Left cardiac atrium (tissue), 4 donors: ENCODE measurements at places on chromosomes 11 and 22. TPM values are rescaled to one million over a fixed set of nuclear protein-coding genes. Genes with fewer than 3 reads are reported as not detected.
A peak's percentile ranks its signal among the peaks of the same experiment; 100 is the strongest.

GRCh38 chr11:30587269-30587812 is 1.2 kb upstream of the MPPED2 start:
- no peak for DNase-seq

GRCh38 chr11:78179459-78180071 is 8.9 kb downstream of the KCTD21 start:
- no peak for DNase-seq

- DNase-seq: no peak
Measured at GRCh38 chr11:75719340-75720239, 2.0 kb downstream of the MOGAT2 start.

DNA sequence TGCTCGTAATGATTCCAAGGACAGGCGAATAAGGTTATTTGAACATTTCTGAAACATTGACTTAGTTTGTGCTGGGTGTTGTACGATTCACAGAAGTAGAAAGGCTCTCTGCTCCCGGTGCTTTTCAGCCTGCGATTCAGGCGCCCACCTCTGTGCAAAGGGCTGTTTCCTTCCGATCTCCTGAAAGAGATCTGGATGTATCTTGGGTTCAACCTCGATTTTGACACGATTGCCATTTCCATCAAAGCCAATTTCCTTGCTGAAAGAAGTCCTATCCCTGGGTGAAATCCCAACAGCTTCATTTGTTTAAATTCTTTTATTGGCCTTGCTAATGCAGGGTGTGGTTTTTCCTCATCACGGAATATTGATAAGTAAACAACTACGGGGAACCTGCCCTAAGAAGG is 1.1 kb upstream of the ZC3H12C start:
- no peak for DNase-seq

GRCh38 chr11:44275241-44275640 is 34.7 kb downstream of the ALX4 start:
- no peak for DNase-seq

DNA sequence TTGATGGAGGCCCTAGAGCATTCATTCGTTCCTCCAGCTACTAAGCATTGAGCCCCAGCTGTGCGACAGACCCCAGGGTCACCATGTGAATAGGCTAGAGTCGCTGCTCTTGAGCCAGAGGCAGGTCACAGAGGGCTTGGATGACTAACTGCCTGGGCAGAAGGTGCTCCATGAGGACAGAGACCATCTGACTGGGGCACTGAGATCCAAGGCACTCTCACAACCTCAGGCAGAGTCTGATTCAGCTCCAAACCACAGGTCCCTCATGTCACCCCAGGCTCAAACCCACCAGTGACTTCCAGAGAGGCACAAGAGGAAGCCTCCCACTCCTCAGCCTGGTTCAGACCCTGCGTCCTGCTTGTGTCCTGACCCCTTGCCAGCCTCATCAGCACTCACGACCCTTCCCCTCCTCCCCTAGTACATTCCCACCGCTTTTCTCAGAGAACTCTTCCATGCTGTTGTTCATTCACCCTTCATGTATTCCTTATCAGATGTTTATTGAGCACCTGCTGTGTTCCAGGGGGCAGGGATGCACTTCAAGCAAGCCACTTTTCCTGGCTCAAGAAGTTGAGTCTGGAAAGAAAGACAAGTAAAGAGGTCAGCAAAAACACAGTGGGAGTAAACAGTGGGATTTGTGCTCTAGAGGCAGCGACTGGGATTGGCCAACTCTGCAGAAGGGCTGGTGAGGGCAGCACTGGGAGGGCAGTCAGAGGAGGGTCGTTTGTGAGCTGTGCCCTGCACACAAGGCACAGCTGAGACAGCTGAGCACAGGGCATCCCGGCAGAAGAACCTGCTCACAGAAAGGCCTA is 9.3 kb downstream of the OAF start:
- no peak for DNase-seq

DNA sequence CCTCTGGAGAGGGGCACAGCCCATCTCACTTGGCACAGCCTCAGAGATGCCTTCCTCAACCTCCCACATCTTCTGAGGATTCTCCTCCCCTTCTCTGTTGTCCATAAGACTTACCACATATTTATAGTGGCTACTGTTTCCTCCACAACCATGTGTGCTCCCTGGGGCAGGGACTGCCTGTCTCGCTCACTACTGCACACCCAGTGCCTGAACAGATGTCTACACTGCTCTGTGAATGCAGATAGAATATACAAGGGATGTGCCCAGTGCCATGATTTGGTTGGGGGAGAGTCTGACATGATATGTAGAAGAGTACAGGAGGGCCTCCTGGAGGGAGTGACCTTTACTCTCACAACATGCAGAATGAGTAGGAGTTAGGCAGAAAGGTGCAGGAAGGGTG is 67.3 kb upstream of the ANO1 start:
- DNase-seq: no peak

GRCh38 chr22:46350121-46350520 is 14.6 kb downstream of the TRMU start:
- no peak for DNase-seq

The CELF1 gene
- 81.9 TPM for total RNA-seq

- DNase-seq: peak; percentile 50
Measured at GRCh38 chr11:83070731-83071566, 748 bp downstream of the RAB30 start.

DNA sequence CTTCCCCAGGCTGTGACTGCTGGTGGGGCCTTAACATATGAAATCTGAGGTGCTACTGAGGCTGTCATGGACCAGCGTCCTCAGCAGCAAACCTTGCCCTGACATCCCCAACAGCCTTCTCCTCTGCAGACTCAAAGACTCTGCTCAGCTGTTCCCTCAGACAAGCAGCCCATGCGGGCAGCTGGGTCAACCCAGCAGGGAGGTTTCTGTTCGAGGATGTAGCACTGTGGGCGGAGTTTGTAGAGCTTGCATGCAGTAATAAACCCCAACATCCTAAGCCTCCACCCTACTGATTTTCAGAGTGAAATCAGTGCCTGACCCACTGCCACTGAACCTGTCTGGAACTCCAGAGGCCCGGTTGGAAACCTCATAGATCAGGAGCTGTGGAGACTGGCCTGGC is 88.8 kb upstream of the XKR3 start:
- DNase-seq: no peak

DNA sequence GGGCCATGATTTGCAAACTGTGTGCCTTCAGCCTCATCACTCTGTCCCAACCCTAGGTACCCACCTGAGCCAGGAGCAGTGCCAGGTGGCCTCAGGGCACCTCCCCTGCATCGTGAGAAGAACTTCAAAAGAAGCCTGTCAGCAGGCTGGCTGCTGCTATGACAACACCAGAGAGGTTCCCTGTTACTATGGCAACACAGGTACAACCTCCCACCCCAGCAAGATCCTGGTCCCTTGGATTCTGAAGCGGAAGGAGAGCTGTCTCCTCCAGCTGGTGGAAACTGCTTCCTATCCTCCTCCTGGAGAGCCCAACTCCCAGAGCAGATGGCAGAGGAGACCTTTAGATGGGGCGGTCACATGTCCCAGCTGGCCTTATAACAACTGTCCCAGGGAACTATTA is 2.9 kb downstream of the ZP1 start:
- DNase-seq: no peak

- DNase-seq: peak; percentile 28
Measured at GRCh38 chr22:37314315-37315074, 32.2 kb downstream of the CYTH4 start.

GRCh38 chr11:122491509-122491908 is 164.0 kb upstream of the UBASH3B start:
- DNase-seq: no peak

GRCh38 chr11:65479184-65480145 is 19.4 kb upstream of the MALAT1 start:
- DNase-seq: peak; percentile 63

The PRR14L gene
- total RNA-seq: 23.6 TPM

- no peak for DNase-seq
Measured at GRCh38 chr22:49263101-49263500, 564.6 kb downstream of the BRD1 start.

GRCh38 chr11:126833065-126833464 is 167.5 kb downstream of the KIRREL3 start:
- no peak for DNase-seq

DNA sequence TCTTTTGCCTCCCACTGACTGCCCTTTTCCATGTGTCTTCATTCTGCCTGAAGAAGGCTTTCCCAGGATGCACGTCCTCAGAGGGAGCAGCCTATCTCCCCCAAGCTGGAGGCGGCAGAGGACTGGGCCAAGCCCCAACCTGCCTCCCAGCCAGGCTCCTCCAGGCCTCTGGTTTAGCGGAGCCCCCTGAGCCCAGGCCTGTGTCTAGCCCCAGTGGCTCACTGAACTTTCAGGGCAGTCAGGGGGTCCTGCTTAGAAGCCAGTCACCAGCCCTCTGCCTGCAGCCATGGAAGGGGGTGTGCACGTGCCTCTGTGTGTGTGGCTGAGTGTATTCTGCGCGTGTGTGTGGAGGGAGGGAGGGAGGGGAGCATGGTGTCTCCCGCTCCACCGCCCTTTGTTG is 10.4 kb upstream of the GRK2 start:
- no peak for DNase-seq

The GVQW3 gene
- 0.99 TPM for total RNA-seq

DNA sequence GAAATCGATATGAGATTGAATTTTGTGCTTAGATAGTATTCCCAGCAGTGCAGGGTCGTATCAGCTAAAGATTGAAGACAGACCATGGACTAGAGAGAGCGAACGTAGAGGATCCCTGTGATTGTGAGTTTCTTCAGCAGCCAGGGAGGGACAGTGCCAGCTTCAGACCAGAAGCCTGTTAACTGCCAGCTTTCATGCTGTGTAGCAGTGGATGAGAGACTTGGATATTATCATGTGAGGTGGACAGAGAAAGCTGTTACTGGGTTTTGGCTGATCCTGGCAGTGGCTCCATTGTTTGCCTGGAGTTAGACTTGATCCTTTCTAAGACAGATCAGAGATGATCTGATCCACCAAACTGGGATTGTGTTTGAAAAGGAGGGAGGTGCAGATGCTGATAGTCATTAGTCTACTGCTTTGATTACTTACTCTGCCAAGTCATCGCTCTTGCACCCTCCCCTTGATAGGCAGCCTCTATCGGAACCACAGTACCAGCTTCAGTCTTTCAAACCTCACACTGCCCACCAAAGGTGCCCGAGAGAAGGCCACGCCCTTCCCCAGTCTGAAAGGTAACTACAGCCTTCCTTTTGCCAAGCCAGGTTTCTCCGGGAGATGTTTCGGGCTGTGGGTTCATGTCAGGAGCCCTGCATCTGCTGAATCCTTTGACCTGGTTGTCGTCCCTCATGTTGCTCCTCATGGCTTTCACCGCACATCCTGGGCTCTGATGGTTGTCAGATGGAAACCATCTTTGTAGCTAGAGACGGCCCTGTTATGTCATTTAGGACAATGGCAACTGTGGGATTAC is 16.2 kb downstream of the MADD start:
- no peak for DNase-seq

DNA sequence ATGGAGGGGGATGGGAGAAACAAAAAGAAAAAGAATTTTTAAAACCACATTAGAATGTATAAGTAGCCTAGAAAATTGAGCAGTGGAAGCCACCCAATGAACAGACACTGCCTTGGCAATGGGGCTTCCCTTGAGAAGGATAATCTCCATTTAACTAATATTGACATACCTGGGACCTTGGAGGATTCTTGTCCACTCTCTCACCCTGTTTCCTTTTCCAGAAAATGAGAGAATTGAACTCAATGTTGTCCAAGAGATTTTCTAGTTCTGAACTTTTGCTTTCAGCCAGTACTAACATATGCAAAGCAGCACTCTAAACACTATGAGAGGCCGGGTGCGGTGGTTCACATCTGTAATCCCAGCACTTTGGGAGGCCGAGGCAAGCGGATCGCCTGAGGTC is 524 bp downstream of the MS4A8 start:
- no peak for DNase-seq

DNA sequence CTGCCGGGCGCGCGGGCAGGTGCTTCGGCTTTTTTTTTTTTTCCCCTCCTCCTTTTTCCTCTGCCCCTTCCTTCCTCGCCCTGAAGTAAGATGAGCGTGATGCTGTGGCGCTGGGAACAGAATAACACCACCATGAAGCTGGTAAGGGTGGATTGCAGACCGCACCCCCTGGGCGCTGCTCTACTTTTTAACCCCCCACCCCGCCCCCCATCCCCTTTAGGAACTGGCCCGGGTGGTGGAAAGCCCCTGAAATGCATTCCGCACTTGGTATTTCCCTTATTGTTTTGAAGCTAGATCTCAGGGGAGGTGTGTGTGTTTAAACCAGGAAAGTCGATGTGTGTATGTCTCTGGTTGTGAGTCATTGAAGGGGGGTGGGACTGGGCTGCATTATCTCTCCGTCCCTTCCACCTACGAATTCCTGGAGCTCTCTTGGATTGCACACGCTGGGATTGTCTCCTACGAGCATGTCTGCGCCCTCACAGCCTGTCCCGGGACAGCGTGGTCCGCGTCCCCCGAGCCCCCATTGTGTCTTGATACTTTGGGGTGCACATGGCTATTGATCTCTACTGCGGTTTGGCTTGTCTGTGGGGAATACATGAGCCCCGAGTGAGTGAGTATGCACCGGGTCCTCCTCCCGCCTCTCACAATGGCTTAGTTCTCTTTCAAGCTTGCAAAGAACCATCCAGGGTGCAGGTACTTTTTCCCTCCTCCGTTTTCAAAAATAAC is 64.9 kb downstream of the NAV2 start:
- no peak for DNase-seq

DNA sequence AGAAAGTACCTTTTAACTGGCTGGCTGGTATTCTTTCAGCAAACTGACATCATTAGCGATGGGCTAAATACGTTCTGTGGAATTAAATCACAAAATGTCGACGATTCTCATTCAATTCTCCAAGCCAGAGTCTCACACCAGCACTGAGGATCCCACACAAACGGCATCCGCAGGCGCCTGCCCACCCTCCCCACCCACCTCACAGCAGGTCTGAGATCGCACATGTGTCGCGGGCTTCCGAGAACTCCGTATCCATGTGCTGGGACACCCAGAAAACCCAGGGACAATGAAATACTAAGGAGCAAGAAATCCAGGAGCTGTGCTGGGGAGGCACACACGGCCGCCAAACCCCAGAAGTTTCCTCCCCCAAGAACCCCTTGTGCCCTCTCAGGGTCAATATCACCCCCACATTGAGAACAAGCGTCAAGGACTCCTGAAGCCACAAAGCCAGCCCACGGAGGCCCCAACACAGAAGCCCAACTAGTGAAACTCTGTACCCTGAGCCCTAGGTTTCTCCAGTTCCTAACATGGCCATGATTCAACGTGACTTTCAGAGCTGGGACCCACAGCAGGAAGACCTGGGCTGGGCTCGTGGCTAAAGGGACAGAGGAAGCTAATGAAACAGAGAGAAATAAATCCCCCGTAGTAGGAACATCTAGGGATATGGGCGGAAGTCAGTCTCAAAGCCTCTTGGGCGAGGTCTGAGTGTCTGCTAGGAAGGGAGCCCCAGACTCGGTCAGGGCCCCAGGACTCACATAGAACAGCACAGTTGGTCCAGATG is 8.0 kb downstream of the TOLLIP start:
- no peak for DNase-seq

The MS4A6E gene
- total RNA-seq: not detected
